ENCODE measurements at places on chromosomes 6 and 20.

GRCh38 chr6:21605166-21605565 is 11.6 kb downstream of the SOX4 start:
- no peak for DNase-seq

DNA sequence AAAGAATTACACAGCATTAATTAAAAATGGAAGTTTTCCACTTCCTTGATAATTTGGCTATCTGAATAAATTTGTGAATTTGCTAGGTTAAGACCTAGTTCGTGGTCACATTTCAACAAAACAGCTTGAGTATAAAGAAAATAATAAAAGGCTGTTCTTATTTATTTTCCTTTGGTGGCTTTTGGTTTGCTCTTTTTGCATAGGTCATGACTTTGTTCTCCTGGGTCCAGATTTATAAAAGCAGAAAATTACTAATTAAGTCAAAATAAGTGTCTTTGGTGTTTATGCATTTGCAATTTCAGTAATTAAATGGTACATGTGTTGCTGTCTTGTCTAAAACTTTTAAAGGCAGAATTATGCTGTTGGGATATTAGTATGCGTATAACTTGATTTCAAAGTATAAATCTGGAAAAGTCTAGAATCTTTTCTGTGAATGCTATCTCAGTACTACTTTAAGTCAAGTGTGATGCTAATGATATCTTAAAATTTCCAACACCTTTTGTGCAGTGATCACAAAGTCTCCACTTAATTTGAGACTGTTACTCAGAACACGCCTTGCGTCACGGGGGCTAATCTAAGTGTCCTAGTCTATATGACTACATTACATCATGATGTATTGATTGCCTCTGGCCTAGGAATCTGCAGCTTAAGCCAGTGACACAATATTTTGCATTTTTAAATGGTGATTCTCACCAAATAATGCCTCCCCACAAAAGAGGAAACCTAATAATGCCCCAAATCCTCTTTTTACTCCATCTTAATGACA is 41.0 kb downstream of the GNAS start:
- DNase-seq: peak; percentile 41

DNA sequence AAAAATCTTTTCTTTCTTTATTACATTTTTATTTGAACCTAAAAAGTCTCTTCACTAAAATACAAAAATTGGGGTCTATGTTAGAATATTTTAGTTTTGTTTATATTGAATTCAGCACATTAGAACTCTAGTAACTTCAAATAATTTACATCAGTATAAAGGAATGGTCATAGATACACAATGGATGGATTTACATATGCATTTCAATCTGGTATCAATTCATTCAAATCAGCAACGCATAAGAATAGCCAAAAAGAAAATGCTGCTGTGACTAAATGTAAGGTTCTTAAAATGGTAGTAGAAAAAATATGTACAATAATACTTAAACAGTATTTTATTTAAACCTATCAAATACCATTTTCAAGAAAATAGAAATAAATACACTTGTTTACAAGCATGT is 47.6 kb upstream of the MANEA start:
- no peak for DNase-seq

DNA sequence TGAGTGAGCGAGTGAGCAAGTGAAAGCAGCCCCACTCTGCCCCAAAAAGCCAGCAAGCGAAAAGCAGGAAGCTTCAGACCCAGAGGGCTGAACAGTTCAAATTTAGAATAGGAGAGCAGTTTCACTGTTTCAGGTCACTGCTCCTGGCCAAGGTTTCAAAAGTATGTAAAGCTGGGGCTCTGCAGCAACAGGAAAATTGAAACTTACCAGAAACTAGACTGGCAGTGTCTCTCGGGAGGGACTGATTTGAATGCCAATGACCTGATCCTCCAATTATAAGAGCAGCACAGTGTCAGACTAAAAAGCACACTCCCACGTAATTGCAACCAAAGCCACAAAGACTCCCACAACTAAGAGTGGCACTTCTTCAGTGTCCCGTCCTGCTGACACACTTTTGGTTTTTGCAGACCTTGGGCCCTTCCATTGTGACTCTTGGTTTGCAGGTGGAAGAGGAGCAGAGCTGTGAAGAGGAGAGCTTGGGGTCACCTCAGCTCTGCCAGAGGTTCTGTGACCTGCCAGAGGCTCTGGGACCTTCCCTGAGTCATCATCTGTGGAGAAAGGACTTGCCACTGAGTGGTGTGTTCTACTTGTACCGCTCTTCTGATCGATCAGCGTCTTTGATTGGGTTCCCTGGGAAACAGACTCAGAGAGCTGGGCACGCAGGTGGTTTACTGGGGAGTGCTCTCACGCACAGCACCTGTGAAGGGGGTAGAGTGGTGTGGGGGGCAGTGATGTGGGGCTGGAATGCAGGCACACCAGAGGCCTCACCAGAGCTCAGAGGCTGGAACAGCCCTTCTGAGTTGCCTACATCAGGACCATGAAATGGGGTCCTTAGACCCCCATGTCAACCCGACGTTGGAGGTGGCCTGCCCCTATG is 52.7 kb upstream of the PTGIS start:
- DNase-seq: no peak

DNA sequence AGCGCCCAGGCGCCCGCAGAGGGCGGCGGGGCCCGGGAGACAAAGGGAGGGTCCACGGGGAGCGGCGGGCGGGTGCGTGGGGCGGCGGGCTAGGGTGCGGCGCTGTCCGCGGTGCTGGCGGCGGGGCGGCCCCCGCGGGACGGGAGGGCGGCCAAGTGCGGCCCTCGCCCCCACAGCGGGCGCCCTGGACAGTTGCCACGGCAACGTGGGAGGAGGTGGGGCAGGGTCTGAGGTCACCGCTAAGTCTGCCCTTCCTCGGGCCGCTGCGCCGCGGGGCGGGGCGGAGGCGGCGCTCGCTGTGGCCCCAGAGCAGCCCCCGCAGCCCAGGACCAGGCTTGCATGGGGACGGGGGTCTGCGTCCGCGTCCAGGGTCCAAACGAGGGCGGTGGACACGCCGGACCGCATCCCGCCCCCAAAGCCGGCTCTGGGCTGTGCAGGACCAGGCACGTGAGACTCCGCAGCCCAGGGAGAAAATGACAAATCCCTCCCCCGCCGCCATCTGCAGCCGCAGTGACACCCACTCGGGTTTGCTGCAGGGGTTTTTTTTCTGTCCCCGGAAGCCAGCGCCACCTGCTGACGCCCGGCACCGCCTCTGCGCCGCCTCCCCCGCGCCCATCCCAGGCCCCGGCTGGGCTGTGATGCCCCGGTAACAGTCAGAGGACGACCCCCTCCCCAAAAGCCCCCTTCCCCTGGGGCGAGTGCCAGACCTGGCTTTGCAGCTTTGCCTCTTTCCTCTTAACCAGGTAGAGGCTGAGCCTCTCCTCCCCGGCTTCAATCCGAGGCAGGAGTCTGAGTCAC is 36.8 kb downstream of the YTHDF1 start:
- DNase-seq: peak; percentile 82

- DNase-seq: no peak
Observed at GRCh38 chr6:44084231-44085014, 42.8 kb downstream of the MRPL14 start.

- DNase-seq: no peak
Observed at GRCh38 chr20:18615020-18615650, 27.3 kb downstream of the DTD1 start.

DNA sequence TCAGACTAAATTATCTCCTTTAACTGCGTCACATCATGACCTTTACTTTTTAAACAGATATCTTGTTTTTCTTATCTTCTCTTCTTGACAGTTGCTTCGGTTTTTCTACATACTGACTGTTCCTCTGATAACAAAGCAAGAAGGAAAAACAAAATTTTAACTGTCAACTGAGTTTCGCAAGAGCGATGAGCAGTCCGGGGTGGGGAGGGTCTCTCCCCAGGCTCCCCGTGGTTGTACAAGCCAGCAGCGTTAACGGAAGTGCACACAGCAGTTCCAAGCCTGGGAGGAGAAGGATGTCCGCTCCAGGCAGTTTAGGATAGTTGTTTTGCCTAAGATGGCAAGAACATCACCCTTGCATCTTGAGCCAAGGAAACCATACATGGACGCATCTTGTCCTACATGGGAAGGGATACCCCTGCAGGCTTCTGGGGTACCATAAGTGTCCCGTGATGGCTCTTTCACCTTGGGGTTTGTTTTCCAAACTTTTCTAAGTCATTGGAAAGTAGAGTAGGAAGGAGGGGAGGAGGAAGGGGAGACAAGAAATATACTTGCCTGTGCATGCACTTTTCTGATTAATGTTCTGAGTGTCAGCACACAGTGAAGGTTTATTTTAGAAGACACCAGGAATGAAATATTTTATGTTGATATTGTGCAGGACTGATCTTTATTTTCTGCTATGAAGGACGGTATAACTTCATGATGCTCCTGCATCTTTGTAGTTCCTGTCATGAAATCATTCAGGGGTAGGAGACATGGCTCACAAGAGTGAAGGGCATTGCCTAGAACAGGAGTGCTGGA is 20.8 kb downstream of the SLC24A3 start:
- no peak for DNase-seq

- DNase-seq: no peak
Observed at GRCh38 chr20:40685349-40685748, 3.7 kb downstream of the MAFB start.

GRCh38 chr20:52888096-52888495 is 84.1 kb upstream of the TSHZ2 start:
- DNase-seq: no peak

DNA sequence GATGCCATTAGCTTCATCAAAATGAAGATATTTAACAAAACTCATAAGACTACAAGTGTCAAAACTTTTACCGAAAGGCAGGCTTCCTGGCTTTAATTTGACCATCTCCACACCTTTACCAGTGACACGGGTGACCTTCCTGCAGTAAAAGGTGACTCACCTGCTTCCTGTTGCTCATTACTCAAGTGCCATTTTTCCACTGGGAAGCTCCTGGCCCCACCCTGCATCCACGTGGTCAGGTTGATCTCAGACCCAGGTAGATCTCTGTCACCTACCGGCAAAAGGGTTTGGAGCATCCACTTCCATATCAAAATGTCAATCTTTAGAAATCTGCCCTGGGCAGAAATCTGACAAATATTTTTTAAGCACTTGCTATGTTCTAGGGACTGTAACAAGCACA is 31.9 kb upstream of the CDH4 start:
- no peak for DNase-seq

DNA sequence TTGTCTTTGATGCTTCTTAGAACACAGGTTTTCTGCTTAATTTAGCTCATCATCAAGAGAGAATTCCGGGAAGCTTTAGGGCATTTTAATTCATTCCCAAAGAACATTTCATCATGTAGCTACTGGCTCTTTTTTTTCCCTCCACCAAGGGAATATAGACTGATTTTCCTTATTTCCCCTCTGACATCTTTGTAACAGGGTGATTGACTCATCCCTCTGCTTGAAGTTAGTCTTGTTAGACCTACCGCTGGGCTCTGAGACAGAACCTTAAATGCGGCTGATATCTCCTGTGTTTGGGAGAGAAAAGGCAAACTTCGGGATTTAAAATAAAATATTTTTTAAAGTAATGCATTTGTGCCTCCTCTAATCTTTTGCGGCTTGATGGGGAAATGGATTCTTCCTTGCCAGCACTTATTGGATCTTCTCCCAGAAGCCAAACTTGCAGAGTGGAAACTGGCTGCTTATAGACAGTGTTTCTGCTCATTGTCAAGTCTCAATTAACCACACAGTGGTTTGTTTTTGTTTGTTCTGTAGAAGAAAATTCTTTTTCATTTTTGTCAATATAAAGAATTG is 272.7 kb upstream of the PLCB4 start:
- DNase-seq: no peak

DNA sequence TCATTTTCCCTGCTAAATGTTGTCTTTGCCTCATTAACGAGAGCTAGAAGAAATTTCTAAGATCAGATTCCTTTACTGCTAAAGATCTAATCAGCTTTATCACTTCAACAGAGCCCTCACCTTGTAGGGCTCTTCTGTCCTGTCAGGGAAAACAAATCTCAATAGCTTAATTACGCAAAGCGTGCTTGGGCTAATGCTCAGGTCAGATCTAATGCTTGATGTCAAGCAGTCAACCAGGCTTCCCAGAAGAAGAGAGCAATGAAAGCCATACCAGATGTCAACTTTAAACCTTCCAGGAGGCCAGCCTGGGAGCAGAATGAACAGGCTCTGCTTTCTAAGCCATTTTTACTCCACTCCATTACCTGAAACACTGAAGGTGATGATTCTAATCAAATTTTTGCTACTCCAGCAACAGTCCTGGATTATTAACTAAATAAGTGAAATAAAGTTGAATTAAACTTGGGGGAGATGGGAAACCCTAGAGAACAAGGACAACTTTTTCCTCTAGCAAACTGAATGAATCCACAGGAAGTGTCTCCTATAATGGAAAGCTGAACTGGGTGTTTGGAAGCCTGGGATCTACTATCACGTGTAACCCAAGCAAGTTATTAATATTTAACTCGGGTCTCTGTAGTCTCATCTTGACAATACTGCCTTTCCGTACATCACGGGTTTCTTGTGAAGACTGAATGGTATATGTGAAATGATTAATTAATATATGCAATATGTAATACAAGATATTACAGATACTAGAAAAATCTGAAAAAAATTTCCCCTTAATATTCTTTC is 273.7 kb downstream of the PTPRK start:
- DNase-seq: no peak

DNA sequence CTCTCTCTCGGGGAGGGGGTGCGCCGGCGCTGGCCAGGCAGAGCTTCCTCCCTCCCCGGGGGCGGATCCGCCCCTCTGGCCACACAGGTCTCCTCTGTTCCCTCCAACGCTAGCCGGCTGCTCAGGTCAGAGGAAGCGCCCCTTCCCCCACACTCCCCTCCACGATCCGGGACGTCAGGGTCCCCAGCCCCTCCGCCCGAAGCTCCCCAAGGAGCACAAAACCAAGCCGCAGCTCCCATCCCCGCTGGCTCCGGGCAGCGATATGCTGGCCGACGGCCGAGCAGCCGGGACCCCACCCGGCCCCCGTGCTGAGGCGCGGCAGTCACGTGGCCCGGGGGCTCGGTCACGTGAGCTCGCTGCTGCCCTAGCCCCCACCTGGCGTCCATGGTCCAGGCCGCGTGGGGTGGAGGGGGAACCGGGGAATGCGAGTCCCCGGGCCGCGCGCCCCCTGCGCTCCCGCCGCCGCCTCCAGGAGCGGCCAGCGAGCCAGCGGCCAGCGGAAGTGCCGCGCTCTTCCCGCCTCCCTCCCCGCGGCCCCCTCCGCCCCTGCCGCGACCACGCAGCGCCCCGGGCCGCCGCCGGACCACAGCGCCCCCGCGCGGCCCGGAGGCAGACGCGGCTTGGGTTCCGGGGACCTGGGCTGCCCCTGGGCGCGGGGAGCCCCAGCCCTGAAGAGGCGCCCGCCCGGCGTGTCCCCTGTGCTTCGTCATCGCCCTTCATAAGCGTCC is at the start of gene SLC35B2:
SLC35B2 (minus strand) TSS at position 504 of the 728 bp plus-strand sequence; CDS start at position 386, 118 bp downstream.
- DNase-seq: peak; percentile 69
